Right renal cortex interstitium (tissue), 3 donors: ENCODE measurements at places on chromosomes 1 and 21.

DNA sequence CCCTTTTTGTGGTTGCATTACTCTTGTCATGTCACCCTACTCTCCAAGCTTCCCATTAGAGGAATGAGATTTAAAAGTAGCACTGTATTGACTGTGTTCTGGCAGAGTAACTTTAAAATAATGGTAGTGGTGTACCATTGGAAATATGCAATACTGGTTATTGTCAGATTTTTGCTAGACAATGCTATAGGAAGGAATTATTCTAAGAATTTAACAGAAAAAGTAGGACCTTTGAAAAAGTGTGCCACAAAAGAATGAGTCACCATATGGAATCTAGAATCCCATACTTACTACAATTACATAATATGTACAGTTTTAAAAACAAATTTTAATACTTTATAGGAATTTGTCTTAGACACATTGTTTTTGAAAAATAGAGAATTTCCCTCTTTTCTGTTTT lies 13.8 kb downstream of the MIER1 start:
- no peak for DNase-seq

DNA sequence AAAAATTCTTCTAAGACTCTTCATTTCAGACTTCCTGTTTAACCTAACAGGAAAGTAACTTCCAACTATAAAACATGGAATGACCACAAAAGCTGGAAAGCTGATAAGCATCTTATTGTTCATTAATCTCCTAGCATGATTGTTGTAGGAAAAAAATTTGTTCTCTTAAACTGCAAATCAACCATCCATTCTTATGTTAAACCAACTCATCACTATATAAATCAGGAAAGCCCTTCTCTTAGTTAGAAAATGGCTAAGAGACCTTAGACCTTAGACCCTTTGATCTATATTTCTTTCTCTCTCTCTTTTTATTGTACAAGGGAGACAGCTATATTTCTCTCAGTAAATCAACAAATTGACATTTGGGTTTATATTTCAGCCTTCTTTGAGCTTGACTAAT lies 101.4 kb downstream of the UBE2U start:
- no peak for DNase-seq

- DNase-seq = no peak
These were observed 6.3 kb downstream of the PIGR start for GRCh38 chr1:206939841-206940587.

DNA sequence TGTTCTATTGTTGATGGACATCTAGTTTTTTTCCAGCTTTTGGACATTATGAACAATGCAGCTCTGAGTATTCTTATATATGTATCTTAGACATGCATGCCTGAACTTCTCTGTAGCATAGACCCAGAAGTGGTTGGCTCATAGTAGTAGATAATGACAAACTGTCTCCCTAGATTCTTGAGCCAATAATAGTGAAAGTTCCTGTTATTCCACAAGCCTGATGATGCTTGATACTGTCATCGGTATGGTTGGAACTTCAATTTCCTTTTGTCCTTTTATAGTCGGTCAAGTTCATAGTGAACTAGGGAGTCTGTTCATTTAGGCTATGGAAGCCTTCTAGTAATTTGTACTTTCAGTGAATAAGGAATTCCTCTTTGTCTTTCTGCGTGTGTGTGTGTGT lies 56.8 kb downstream of the MTR start:
- no peak for DNase-seq

- peak; percentile 32 for DNase-seq
These were observed 16.9 kb downstream of the TCEANC2 start for GRCh38 chr1:54070171-54070837.

DNA sequence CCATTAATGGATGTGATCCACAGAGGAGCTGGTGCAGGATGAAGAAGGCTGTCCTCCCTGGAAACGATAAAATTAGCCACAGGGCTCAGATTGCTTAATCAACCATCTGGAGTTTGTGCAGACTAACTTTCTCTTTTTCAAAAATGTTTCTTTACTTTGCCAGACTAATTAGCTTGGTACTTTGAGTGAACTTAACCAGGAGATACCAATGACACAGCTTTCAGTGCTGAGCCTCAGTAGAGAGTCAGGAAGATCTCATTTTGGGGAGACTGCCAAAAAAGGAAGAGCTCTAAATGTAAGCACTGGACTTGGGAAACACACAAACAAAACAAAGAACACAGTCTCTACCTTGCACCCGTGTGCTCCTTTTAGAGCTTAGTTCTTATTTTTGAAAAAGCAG lies 248.1 kb upstream of the DEPDC1 start:
- no peak for DNase-seq

DNA sequence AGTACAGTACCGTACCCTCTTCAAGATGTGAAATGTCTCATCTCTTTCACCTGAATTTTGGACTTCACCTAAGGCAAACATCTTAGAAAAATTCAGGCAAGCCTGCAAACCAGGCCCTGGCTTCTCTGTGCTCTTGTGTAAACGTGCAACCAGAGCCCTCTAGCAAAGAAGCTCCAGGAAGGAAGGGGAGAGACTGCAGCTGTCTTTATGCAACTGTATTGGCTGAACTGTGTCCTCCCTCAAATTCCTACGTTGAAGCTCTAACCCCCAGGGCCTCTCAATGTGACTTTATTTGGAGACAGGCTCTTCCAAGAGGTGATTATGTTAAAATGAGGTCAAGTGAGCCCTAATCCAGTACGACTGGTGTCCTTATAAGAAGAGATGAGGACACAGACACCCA lies 60.3 kb downstream of the SLC45A1 start:
- no peak for DNase-seq

GRCh38 chr1:216691710-216692109 lies 31.5 kb downstream of the ESRRG start:
- DNase-seq = no peak

- DNase-seq = no peak
These were observed 10.7 kb downstream of the FOXO6 start for GRCh38 chr1:41371630-41372599.
